ENCODE measurements at places on chromosomes 1 and 21. TPM values are rescaled to one million over a fixed set of nuclear protein-coding genes. Genes with fewer than 3 reads are reported as not detected.
A peak's percentile ranks its signal among the peaks of the same experiment; 100 is the strongest.

- peak; percentile 61 for DNase-seq
These were observed 8.8 kb downstream of the FMN2 start for GRCh38 chr1:240100371-240100934.

The CCDC27 gene
- total RNA-seq = not detected

DNA sequence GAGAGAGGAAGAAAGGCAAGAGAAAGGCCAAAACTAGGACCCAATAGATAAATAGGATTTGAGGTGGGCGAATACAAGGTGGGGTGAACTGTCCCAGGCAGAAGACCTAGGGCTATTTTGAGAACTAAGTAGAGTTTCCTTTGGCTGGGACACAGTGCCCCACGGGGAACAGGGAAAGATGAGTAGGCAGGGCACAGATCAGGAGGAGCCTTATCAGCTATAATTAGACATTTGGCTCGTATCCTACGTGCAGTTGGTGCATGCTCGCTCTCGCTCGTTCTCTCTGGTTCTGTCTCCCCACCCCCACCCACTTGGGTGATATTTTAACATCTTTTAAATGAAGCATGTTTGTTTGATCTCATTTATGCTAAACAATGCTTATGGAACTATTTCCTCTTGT, 235.0 kb upstream of the JUN start:
- DNase-seq = no peak

- DNase-seq = no peak
These were observed 212.7 kb downstream of the ZP4 start for GRCh38 chr1:237677979-237678378.

DNA sequence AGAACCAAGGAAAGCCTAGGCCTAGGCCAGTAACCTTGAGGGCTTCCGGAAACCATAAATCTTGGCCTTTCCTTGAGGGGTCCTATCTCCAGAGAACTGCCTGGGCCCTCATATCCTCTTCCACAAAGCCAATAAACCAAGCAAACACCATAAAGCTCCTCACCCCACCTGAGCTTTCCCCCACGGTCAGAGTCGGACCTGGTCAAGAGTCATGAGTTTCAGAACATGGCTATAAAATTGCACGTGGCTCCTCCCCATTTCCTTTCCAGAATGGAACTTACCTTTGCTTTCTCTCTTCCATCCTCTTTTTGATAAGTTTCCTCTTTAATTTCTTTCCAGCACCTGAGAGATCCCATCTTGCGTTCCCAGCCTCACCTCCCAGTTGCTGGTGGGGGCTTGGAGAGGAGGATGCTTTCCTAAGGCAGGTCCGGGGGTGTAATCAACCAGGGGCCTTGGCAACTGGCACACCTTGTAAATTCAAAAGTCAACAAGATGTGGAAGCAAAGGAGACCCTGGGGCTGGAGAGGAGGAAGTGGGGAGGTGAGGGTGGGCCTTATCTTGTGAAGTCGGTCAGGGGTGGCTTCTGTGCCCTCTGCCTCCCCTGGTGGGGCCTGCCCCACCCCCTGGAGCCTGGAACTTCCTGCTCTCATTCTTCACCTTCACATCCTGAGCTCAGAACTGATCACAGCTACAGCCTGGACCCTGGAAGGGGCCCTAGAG, 259.9 kb downstream of the FOXD2 start:
- DNase-seq = no peak

DNA sequence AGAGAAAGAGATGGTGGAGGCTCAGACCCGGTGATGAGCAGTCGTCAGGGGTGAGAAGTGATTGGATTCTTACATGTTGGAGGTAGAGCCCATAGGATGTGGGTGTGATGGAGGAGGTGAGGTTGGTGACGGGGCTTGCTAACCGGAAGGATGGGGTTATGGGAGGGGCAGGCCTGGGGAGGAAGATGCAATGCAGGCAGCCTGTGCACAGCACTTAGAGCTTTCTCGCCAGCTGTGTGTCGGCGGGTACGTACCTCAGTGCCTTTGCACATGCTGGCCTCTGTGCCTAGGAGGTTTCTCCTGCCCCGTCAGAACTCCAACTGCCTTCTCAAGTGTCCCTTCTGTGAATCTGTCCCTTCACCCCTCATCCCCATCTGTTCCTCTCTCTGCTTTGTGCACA, 2.9 kb upstream of the BSND start:
- DNase-seq = no peak

DNA sequence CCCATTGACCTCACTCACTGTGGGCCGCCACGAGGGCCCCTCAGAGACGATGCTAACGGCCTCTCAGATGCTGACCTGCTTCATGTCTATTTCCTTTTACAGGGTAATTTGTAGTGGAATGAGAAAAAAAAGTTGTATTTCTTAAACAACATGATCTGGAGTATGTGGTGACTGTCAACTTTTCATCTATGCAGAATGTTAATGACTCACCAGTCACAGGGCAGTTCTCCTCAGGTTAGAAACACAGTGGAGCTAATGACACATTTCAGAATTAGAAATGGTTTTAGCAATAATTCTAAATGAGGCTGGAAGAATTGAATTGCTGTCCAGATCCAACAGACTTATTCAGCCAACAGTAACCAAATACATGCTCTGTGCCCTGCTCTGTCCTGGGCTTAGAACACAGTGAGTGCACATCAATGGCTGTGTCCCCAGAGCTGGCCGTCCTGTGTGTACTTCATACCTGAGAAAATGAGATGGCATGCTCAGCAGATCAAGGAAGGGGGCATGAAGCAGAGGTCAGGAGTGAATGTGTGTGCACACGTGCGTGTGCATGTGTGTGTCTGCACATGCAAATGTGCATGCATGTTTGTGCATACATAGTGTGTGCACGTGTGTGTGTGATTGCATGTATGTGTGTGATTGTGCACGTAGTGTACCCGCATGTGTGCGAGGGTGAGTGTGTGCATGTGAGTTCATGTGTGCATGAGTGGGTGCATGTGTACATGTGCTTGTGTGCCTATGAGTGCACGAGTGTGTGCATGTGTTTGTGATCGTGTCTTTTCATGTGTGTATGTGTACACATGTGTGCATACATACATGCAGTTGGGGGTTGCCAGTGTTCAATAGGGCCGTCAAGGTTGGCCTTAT, 145.3 kb downstream of the PCBP3 start:
- no peak for DNase-seq

The TMPRSS3 gene
- total RNA-seq = not detected

DNA sequence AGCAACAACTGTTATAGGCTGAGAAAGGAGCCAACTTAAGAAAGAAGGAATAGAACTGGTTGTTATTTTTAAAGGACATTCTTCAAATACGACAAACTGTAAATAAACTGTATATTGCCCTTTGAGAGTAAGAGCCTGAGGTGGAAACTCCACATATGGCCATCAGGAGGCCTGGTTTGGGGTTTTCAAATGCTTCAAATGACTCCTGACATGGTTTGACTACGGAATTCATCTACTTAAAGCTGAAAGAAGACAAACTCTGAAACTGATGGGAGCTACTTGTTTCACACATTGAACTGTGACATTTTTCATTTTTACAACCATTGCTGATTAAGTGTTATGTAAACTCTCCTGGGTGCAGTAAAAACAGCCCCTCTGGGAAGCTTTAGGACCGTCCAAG, 59.8 kb downstream of the NGF start:
- no peak for DNase-seq

The CNIH3 gene
- 72.4 TPM for total RNA-seq

The ZFP69B gene
- 8.5 TPM for total RNA-seq

The NOS1AP gene
- total RNA-seq = not detected

DNA sequence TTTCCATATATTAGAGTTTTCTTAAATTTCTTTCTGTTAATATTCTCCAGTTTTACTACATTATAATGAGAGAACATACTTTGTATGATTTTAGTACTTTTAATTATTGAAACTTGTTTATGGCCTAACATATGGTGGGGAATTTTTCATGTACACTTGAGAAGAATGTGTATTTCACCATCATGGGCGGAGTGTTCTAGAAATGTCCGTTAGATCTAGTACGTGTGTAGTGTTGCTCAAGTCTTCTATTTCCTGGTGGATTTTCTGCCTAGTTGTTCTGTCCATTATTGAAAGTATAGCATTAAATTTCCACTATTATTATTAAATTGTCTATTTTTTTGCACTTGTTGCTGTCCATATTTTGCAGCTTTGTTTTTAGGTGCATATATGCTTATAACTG, 64.0 kb upstream of the RGS21 start:
- no peak for DNase-seq

DNA sequence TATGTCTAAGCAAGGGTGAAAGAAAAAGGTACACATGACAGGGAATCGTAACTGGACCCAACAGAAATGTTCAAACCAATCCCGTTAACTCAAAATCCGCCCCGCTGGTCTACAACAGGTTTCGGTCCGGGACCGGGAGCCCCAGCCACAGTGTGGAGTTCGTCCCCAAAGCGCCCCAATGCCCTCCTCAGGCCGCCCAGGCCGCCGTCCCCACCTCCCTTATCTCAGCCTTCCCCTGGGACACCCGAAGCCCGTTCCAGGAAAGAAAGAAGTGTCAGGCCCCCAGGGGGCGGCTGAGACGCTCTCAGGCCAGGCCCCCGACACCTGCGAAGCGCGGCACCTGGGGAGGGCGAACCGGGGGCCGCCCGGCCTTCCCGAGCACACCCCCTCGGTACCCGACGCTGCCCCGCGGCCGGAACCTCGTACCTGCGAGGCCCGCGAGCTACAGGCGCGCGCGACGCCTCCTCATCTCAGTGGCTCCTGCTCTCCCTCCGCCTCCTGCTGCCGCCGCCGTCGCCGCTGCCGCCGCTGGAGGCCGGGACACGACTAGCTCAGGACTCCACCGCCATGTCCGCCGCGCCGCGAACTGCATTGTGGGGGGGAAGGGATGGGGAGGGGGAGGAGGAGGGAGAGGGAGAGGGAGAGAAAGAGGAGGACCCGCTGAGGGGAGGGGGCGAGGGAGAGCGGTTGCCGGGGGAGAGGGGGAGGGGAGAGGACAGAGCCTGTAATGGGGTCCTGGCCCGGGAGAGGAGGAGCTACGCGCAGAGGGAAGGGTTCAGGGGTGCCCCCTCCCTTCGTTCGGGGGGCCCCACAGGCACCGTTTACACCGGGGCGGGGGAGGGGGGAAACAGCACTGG, at the start of gene TUT4:
Gene TUT4, minus strand, starts transcription at position 588 of the 857 bp plus-strand sequence. CDS start 26,812 bp downstream, outside the sequence.
- DNase-seq = peak; percentile 72

All from fibroblast of the aortic adventitia (primary cell).